Activated T-helper 17 cell treated with anti-CD3 and anti-CD28 coated beads, Interleukin-2, amount 50 U/mL, for 72 hours (primary cell): ENCODE measurements at places on chromosomes 1 and 21.

GRCh38 chr1:203324105-203325025 is 19.0 kb downstream of the BTG2 start:
- peak; percentile 35 for ATAC-seq

GRCh38 chr1:19003371-19004290 is 47.2 kb upstream of the IFFO2 start:
- ATAC-seq: peak; percentile 97

GRCh38 chr21:38289705-38290485 is 33.1 kb downstream of the KCNJ15 start:
- ATAC-seq: no peak

DNA sequence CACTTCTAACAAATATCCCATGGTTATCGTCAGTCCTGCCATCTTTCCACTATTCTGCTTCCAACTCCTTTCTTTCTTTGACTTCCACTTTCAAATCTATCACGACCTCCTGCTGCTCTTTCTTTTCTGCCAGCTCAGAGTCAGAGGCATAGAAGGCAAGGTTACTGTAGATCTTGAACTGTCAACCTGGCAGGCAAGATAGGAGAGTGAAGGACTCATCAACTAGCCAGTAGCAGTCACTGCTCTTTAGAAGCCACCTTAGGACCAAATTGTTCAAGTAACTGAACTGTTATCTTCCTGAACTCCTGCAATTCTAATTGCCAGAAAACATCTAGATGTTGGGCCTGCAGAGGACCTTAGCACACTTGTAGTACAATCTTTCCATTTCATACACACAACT is 13.1 kb upstream of the FCER1A start:
- no peak for ATAC-seq

- no peak for ATAC-seq
These were observed 77.6 kb downstream of the EPHB2 start for GRCh38 chr1:22788254-22788661.

DNA sequence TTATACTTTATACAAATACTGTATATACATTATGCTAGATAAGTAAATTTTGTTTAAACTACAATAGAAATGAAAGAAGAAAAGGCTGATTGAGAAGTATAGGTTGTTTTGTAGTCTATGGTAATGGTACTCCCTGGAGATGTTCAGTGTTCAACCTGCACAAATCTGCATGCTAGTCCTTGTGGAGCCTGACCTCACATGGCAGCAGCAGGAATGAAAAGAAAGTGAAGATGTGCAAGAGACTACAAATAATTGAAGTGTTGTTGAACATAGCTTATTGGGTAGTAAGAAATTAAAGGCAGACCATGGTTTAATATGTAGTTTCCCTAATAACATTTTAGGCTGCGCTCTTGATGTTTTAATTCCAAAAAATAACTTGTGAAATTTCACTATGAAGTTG is 201.2 kb downstream of the TGFB2 start:
- ATAC-seq: no peak

- ATAC-seq: no peak
These were observed 237.0 kb downstream of the TBX15 start for GRCh38 chr1:118751166-118751565.

DNA sequence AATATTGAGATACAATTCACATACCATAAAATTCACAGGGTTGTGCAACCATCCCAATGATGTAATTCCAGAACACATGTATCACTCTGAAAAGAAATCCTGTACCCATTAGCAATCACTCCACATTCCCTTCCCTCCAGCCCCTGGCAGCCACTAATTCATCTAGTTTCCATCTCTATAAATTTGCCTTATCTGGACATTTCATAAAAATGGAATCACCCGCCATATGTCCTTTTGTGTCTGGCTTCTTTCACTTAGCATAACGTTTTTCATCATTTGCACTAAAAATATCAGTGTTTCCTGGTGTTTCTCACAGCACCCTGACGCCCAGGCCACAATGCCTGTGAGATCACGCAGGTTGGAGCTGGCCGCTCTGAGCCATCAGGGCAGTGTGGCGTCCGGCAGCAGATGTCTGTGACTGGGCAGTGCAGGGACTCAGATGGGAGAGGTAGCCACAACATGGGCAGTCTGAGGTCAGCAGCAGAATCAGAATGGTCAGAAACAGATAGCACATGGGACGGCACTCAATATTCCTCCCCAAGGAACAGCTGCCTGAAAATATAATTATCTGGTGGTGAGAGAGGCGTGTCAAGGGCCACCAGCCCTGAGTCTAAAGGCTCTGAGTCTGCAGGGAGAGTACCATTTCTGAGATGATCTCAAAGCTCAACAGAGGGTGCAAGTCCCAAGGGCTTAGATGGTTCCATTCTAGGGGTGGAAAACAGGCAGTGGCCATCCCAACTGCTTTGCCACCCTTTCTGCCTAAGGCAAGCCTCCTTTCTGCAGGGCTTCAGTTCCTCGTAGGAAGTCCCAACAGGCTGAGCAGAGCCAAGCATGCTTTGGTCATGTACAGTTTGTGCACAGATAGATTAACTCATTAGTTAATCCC is 129.4 kb upstream of the EDN2 start:
- ATAC-seq: no peak

DNA sequence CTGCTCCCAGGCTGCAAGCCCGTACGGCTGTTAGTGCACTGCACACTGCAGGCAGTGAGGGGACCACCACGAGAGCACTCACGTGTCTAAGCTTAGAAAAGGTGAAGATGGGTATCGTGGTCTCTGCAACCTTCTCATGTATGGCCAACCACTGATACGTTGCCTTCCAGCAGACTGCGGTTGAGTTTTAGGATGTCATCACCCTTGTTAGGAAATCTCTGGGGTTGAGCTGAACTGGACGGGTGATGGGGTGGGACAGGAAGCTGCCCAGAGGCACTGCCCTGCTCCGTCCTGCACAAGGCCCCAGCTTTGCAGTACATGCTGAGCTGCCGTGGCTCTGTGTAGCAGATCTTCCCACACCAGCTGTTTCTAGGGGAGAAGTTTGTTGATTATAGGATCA is 43.3 kb downstream of the FAAP20 start:
- ATAC-seq: no peak

GRCh38 chr21:41508415-41509144 is 622 bp upstream of the TMPRSS2 start:
- no peak for ATAC-seq

DNA sequence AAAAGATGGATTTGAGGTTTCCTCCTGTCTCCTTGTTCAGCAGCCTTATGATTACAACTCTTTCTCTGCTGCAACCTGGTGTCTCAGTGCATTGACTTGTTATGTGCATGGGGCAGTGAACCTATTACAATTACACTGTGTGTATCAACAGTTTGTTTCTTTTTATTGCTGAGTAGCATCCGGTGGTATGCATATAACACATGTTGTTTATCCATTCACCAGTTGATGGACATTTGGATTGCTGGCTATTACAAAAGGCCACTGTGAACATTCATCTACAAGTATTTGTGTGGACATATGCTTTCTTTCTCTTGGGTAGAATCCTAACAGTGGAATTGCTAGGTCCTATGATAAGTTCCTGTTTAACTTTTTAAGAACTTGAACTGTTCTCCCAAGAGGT is 65.9 kb downstream of the FMO4 start:
- no peak for ATAC-seq

- ATAC-seq: no peak
These were observed 97.1 kb downstream of the VAV3 start for GRCh38 chr1:107867897-107868296.

- peak; percentile 96 for ATAC-seq
These were observed 458 bp upstream of the ALPL start for GRCh38 chr1:21508580-21509350.
